A549 treated with AZD2906 at 1 μM for 4 hours (cell line): ENCODE measurements at places on chromosomes 1 and 21. TPM values are rescaled to one million over a fixed set of nuclear protein-coding genes. Genes with fewer than 3 reads are reported as not detected.

Gene RHEX
- total RNA-seq, result not detected in 5 replicates

Gene USH2A
- total RNA-seq, result not detected in 5 replicates

Gene MEAF6
- total RNA-seq, result 54.2 to 80.7 TPM (median 57.9 TPM) in 5 replicates

Gene GSTM2
- total RNA-seq, result 2.7 to 4.1 TPM (median 3.4 TPM) in 5 replicates

Gene MAP3K7CL
- total RNA-seq, result 1.2 to 2.5 TPM (median 1.9 TPM) in 5 replicates

Gene F5
- 0.06 to 0.45 TPM (median 0.16 TPM) in 5 replicates for total RNA-seq

Gene PLA2G2F
- not detected in 5 replicates for total RNA-seq

Gene CSF3R
- not detected in 5 replicates for total RNA-seq

Gene SLC44A5
- total RNA-seq, result 0.03 to 0.05 TPM (median 0.04 TPM) in 4 of 5 replicates, not detected in the other

Gene ASCL5
- total RNA-seq, result 0.08 to 0.16 TPM (median 0.09 TPM) in 5 replicates

Gene PERM1
- total RNA-seq, result 0.10 to 0.19 TPM (median 0.13 TPM) in 5 replicates

Gene ADGRB2
- 4.0 to 5.1 TPM (median 4.6 TPM) in 5 replicates for total RNA-seq

Gene ZSCAN20
- 1.5 to 2.2 TPM (median 1.7 TPM) in 5 replicates for total RNA-seq

Gene SFPQ
- 173 to 272 TPM (median 181 TPM) in 5 replicates for total RNA-seq

Gene TCP10L
- 0.27 to 0.89 TPM (median 0.70 TPM) in 5 replicates for total RNA-seq

Gene DSCAM
- total RNA-seq, result not detected in 5 replicates

Gene ACTN2
- 0.01 to 0.09 TPM (median 0.06 TPM) in 4 of 5 replicates, not detected in the other for total RNA-seq

Gene APCS
- not detected in 5 replicates for total RNA-seq

Gene HTR6
- 0.12 to 0.22 TPM (median 0.13 TPM) in 5 replicates for total RNA-seq

Gene TTC4
- total RNA-seq, result 24.5 to 35.3 TPM (median 25.8 TPM) in 5 replicates

Gene RHBDL2
- total RNA-seq, result 1.4 to 2.6 TPM (median 1.9 TPM) in 5 replicates

Gene PLXNA2
- 3.5 to 3.8 TPM (median 3.5 TPM) in 5 replicates for total RNA-seq

Gene LEFTY2
- 0.07 to 0.43 TPM (median 0.17 TPM) in 4 of 5 replicates, not detected in the other for total RNA-seq

Gene SFN
- total RNA-seq, result 494 to 656 TPM (median 566 TPM) in 5 replicates

Gene CFAP141
- total RNA-seq, result 0.37 TPM in 1 of 5 replicates, not detected in the others
